Foreskin melanocyte (primary cell): ENCODE measurements at places on chromosomes 1 and 21.

GRCh38 chr21:42980312-42981213, 6.2 kb downstream of the PKNOX1 start:
- DNase-seq: no peak

DNA sequence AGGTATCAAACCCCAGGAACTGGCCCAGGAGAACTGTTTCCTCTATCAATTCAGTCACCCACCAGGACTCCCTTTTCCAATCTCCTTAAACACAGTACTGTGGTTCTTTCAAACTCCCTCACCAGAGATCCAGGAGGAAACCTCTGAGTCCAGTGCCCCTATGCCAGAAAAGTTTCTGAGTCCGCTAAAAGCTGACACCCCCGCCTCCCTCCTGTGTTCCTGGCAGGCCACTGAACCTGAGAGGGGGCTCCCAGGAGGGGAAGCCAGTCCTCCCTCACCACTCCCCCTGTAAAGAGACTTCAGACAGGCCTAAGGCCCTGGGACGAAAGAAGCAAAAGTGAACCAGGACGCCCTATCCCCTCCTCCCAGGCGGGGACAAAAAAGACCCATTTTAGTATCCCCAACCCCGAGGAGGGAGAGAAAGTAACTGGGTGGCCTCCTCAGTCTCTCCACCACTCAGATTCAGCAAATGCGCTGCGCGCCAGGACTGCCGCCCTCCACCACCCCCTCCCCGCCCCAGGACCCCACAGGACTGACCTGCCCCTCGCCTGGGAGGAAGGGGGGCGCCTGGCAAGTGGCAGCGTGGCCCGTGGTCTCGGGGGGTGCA, 624 bp downstream of the SLC41A1 start:
- DNase-seq: peak; percentile 11

DNA sequence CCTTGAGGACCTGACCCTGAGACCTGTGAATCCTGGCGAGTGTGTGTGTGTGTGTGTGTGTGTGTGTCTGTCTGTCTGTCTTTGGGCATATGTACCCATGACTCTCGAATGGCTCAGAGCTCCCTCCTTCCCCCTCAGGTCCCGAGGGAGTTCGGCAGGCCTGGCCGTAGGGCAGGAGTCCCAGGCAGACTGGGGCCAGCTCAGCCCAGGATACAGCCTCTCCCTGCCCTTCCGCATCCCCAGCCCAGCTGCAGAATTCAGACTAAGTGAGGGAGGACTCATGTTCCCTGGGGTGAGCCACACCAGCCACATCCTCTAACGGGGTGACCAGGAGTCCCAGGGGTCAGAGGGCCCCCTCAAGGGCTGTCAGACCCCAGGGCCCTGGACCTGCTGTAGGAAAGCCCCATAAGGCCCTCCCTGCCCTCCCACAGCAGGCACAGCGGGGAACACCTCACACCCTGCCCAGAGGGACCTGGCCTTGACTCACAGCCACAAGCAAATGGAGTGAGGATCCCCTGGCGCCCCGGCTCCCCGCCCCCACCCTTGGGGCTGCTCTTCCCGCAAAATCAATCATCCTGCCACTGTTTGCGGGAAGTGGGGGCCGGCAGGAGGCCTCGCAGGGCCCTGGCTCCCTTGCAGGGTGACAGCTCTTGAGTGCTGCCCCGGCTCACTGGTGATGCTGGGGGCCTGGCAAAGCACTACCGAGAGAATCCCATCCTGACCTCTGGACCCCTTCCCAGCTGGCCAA, 101.7 kb upstream of the CASZ1 start:
- DNase-seq: no peak

DNA sequence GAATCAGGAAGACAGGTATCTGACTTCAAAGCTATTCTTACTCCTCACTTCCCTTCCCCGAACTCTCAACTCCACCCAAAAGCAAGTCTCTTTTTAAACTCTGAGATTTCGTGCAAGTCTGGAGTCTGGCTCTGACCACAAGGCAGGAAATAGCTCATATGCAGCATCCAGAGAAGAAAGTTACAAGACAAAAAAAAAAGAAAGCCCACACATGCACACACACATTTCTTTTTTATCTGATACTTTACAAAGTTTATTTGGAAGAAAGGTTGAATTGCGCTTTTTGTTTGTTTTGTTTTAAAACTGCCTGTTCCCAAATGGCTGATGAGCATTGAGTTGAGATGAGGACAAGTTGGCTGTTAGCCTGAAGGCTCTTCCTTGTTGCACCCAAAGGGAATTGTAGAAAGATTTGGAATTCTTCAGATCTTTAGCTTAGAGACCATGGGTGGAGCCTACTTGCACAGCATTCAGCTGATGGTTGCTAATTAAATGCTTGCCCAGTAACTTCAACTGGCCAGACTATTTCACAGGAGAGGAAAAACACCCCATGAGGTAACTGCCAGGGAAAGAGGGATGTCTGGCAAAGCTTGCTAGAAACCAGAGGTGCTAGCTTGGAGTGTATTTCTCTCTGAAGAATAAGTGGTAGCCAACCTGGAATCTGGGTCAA, 490.3 kb downstream of the TTLL7 start:
- DNase-seq: peak; percentile 85

- DNase-seq: no peak
Observed at GRCh38 chr1:173489149-173489600, 12.0 kb downstream of the PRDX6 start.
